ENCODE measurements at places on chromosomes 11 and 22.
A peak's percentile ranks its signal among the peaks of the same experiment; 100 is the strongest.

- DNase-seq, result peak; percentile 62
Measured at GRCh38 chr22:50306753-50307749, at the start of gene PLXNB2. Gene PLXNB2, minus strand, starts transcription at chr22:50307646. Its CDS starts 17,062 bp downstream, at chr22:50290584.

GRCh38 chr22:46149512-46150033 lies 753 bp upstream of the PPARA start:
- no peak for DNase-seq

DNA sequence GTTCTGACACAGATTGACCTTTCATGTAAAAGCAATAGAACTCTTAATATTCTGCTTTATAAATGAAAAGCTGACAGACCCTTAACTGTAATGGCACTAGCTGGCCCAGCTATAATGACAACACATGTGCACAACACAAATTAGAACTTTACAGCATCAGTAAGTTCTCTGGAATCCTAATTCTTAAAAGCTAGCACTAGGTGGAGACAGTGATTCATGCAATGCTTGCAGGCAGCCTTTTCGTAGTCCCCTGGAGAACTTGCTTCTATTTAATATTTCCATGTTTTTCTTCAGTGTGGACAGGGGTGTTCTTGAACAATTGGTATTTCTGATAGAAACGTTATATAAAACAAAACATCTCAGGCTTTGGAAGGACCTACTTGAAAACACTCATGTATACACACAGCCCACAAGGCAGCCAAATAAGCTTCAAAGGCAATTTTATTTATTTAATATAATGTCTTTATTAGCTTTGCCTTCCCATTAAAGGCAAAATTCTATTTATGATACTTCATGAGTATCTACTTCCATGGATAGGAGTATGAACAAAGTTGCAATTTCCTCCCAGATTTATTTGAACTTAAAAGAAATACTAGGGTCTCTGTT lies 374.3 kb upstream of the MPPED2 start:
- peak; percentile 32 for DNase-seq

- DNase-seq, result no peak
Measured at GRCh38 chr11:32935462-32936029, 42.9 kb downstream of the QSER1 start.

GRCh38 chr11:73747762-73748161 lies 13.1 kb downstream of the RAB6A start:
- DNase-seq, result no peak

DNA sequence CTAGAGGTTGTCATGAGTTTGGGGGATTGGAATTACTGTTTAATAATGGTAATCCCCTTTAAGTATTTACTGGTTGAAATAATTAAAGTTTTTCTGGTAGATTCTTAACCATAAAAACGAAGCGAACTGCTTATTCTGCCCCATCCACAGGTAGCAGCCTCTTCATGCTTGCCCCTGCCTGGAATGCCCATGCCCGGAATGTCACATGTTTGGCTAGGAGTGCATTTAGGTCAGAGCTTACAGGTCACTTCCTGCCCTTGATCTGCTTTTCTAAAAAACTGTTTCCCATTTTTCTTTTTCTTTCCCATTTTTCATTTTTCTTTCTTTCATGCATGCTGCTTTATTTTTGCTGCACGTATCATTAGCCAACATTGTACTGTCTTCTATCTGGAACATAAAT lies 69.1 kb downstream of the YAP1 start:
- DNase-seq, result no peak

GRCh38 chr11:74932797-74933196 lies 16.1 kb downstream of the XRRA1 start:
- peak; percentile 95 for DNase-seq

- no peak for DNase-seq
Measured at GRCh38 chr22:27387561-27387960, 414.0 kb downstream of the MN1 start.

DNA sequence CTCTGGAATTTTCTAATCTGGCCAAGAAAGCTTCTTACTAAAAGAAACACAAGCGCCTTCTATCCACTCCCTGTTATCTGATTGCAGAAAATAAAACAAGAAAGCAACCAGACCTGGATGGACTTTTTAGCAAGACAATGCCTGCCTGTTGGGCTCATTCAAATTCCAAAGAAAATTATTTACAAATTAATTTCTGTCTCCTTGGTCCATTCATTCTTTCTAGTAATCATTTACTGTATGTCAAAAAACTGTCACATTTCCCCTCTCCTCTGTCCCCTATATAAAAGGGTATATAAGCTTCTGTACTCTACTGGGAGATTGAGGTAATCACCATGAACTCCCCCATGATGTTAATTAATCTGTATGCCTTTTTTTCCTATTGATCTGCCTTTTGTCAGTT lies 279.9 kb downstream of the DLG2 start:
- DNase-seq, result no peak

GRCh38 chr11:20208622-20209111 lies 48.4 kb upstream of the DBX1 start:
- DNase-seq, result no peak

DNA sequence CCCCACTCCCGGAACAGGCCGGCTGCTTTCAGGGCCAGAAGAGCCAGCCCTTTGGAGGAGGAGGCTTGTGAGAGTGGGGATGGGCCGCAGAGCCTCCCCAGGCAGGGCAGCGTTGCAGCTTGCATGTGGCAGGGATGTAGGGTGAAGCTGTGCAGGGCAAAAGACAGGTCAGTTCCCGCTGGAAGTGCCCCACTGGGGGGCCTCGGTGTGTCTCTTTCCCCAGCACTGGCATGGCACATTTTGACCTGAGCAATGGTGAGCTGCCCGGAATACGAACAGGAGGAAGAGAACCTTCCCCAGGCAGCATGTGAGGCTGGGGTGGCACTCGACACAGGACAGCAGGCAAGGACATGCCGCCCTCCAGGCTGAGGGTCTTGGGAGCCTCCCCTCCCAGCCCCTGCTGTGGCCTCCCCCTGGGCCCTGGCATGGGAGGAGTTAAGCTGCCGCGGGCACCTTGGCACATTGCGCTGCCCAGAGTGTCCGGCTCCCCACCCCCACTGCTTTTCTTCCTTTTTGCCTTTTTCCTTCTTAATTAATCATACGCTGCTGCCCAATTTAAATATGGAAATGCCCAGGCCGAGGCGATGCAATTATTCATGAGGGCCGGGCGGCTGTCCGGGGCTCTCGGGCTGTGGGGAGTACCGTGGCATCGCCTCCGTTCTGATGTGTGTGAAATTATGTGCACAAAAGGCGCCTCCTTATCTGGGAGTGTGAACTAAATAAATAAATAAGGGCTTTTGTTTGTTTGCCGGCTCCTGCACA lies 76.0 kb upstream of the WNT7B start:
- peak; percentile 55 for DNase-seq

- no peak for DNase-seq
Measured at GRCh38 chr11:84173078-84173477, 886.9 kb upstream of the CCDC90B start.

- peak; percentile 85 for DNase-seq
Measured at GRCh38 chr11:111526501-111526900, 11.9 kb downstream of the HOATZ start.

- no peak for DNase-seq
Measured at GRCh38 chr11:69027704-69028372, 14.8 kb upstream of the MRGPRF start.

DNA sequence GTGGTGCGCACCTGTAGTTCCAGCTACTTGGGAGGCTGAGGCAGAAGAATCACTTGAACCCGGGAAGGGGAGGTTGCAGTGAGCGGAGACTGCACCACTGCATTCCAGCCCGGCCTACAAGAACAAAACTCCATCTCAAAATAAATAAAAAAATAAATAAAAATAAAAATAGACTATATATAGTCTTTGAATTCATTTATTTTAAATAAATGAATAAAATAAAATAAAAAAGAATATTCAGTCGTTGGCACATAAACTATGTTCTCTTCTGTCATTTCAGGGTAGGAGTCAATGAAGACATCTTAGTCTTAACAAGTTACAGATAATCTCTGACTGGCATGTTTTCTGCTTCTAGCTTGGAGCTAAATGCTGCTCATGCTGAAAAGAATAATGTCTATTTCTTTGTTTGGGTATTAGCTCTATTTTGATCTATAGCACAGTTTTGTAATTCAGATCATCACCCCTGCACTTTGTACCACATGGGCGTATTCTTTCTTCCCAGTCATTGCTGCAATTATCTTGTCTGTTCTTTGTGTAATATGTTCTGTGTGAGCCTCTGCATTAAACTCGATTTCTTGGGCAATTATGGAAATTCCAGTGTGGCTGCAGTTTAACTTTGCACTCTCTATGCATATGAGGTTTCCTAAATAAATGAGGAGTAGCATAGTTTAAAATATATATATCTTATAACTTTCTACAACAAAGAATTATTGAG lies 1.4 kb upstream of the MS4A14 start:
- DNase-seq, result no peak

DNA sequence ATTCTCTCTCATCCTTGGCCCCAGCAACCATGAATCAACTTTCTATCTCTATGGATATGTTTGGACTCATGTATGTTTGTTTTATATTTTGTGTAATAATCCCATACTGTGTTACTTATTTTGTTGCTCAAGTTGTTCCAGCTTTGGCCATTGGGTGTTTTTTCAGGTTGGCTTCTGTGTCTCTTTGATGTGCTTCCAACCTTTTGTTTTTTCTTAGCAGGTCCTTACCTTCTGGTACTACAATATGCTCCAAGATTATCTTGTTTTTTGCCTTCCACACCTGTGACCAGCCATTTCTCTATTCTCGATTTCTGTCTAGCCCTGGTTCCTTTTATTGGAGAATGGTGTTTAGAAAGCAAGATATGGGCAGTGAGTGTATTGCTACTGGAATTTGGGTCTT lies 14.2 kb downstream of the GVQW3 start:
- DNase-seq, result no peak

DNA sequence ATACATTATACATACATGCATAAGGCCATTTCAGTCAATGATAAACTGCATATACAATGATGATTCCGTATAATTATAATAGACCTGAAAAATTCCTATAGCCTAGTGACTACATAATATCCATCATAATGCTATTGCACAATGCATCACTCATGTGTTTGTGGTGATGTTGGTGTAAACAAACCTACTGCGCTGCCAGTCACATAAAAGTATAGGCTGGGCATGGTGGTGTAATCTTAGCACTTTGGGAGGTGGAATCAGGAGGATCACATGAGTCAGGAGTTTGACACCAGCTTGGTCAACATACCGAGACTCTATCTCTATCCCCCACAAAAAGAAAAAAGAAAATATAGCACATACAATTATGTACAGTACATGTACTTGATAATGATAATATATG lies 163.7 kb upstream of the DDI1 start:
- DNase-seq, result no peak

- DNase-seq, result peak; percentile 59
Measured at GRCh38 chr11:109641549-109641948, 219.6 kb downstream of the C11orf87 start.

DNA sequence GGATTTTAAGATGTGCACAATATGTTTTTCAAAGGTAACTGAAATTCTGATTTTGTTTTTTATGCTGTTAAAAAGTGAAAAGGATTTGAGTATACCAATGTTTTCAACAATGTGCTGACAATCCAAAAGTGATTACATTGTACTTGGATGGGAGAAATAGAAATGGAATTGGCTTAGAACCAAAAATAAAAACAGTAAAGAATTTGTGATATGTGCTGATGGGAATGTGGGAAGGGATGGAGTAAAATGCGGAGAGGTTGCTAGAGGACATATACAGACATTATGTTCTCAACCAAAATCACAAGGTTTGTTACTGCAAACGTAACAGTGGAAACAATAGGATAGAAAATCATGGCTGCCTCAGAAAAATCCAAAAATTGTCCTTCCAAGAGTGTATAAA lies 279.3 kb upstream of the TENM4 start:
- no peak for DNase-seq

GRCh38 chr11:103939694-103940093 lies 96.7 kb upstream of the DDI1 start:
- no peak for DNase-seq

DNA sequence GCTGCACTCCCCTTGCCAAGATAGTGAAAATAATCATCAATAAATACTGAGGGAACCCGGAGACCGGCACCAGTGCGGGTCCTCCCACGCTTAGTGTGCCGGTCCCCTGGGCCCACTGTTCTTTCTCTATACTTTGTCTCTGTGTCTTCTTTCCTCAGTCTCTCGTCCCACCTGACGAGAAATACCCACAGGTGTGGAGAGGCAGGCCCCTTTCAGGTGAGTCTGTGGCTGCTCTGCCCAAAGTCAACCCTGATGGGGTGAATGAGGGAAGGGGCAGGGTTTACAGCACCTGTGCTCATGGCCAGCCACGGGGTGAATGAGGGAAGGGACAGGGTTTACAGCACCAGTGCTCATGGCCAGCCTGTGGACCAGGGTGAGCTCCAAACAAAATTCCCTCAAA lies 4.7 kb downstream of the BET1L start:
- no peak for DNase-seq

DNA sequence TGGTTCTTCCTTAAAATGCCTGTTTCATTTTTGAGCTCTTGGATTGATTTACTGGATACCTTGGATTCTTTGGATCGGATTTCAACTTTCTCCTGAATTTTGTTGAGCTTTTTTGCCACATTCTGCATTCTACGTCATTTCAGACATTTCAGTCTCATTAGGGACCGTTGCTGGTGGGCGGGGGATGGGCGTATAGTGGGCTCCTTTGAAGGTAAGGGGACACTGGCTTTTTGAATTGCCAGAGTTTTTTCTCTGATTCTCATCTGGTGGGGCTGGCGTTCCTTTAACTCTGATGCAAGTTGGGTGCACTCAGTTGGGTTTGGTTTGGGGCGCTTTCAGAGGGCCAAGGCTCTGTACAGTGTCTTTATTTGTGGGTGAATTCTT lies 216.5 kb downstream of the DYNC2H1 start:
- DNase-seq, result no peak

- peak; percentile 92 for DNase-seq
Measured at GRCh38 chr22:41746567-41747400, 47.5 kb downstream of the MEI1 start.

DNA sequence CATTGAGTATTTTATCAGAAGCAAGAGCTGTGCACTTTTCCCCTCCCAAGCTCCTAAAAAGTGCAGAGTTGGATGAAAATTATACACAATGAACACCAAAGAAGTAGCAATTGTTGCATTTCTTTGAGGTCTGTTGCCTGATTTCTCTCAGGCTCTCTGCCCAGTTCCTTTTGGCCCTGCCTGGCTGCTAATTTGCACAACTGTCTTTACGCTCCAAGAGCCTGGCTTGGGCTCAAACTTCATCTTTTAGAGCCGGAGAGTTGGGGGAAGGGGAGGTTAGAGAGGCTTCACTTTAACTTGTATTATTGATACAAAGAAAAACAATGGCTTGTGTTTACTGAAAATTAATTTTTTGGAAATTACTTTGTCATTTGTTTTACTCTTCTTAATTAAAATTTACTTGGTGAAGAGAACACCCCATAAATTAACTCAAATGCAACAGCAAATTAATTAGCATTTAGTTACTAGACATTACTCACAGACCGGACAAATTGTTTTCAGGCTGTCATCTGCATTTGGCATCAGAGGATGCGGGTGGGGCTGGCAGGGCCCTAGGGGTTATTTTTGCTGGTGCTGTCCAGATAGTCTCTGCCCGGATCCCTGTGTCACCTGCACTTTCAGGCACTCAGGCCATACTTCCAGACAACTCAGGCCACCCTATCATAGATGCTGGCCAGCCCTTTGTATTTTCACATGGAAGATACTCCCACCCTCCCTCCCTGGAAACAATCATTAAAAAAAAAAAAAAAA lies 407.3 kb downstream of the NXPE2 start:
- no peak for DNase-seq
